ENCODE measurements at places on chromosomes 5 and 9.

DNA sequence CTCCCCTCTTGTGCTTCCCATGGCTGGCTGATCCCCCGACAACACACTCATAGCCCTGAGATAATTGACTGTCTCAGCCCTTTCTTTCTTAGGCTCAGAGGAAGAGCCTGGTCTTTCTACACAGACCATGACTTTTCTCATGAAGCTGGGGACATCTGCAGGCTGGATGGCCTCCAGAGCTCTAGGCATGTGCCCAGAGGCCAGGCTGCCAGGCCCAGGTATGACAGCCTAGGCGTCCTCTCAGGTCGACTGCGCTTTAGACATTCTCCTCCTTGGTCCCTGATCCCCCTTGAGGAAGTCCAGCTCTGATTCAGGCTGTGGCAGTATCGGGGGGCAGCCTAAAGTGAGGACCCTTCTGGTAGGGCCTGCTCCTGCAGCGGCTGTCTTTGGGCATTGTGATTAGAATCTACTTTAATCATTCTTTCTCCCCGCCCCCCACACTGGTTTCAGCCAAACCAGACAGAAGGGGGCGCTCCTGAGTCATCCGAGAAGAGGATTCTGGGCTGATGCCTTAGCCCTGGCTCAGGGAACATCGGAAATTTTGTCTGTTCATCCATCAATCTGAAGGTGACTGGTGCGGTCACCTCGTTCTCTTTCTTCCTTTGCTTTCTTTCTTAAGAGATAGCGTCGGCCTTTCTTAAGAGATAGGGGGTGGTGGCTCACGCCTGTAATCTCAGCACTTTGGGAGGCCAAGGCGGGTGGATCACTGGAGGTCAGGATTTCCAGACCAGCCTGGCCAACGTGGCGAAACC is 66.5 kb upstream of the HSPA9 start:
- peak; percentile 26 for DNase-seq

GRCh38 chr9:135343837-135344522 is 135.6 kb upstream of the PPP1R26 start:
- DNase-seq = no peak

- DNase-seq = no peak
Measured at GRCh38 chr9:134782921-134783698, 97.5 kb upstream of the FCN2 start.

GRCh38 chr5:68007451-68007850 is 208.1 kb upstream of the PIK3R1 start:
- DNase-seq = no peak

- no peak for DNase-seq
Measured at GRCh38 chr9:116671605-116672004, 15.5 kb upstream of the TRIM32 start.

- no peak for DNase-seq
Measured at GRCh38 chr5:32387211-32387610, 57.3 kb downstream of the ZFR start.

DNA sequence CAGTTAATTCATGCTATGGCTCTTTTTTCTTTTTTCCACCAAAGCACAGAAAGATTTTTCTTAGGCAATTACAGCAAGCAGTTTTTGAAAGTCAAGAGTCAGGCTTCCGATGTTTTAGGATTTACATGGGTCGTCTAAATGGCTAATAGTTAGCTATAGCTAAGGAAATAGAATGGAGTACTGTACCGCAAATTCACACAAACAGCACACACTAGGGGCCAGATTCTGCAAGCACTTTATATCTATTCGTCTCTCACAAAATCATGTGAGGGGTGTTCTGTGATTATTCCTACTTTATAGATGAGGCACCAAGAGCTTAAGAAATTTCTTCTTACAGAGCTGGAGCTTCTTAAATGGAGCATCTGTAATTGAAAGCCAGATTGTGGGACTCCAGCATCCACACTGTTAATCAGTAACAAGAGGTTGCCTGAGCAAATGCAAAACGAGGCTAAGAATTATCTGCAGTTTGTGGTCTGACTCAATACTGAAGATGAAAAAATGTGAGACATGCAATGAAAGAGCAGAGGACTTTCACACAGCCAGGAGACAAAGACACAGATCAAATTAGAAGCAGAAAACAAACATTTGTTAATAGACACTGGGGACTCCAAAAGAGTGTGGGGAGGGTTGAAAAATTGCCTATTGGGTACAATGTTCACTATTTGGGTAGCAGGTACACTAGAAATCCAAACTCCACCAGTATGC is 62.7 kb upstream of the CTXN3 start:
- DNase-seq = no peak

Data from stimulated activated CD8-positive, alpha-beta memory T cell treated with anti-CD3 and anti-CD28 coated beads, Interleukin-7, amount 100 ng/mL, for 4 hours (primary cell).